B cell (primary cell): ENCODE measurements at places on chromosomes 6 and 20.
A peak's percentile ranks its signal among the peaks of the same experiment; 100 is the strongest.

DNA sequence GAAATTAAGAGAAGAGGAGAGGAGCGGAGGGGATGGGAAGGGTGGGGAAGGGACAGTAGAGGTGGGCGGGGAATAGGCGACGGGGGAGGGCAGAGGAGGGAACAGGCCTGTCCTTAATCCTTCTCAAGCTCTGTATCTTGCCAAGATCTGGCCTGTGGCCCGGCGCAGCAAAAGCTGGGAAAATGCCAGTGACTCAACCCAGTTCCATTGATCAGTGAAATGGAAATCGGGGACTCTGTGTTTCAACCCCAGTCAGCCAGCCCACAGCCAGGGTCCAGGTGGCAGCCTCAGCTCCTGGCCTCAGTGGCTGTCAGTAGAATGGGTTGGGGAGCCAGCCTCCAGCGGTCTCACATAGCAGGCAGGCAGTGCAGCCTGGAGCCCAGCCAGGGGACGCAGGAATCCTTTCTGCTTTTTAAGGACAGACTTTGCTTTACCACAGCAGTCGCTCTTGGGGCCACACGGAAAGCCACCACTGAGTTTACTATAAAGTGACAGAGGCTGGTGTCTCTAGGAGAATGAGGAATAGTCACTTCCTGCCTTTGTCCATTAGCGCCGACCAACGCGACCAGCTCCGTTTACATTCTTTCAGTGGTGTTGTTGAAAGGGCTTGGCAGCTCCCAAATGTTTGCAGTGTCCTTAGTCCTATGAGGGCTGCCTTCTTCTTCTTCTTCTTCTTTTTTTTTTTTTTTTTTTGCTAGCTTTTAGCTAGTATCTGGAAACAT is 128.0 kb downstream of the RIN2 start:
- H3K4me3 ChIP-seq, result no peak overlapping the region
- peaks cover 9% of the 10 kb centered on the region for H3K27me3 ChIP-seq
- H3K36me3 ChIP-seq, result no peaks in the 10 kb centered on the region

GRCh38 chr6:44186635-44187025 is 28.0 kb downstream of the CAPN11 start:
- H3K27ac ChIP-seq, result no peak overlapping the region
- H3K36me3 ChIP-seq, result no peaks in the 10 kb centered on the region
- H3K27me3 ChIP-seq, result peaks cover 4% of the 10 kb centered on the region
- no peak for DNase-seq
- no peaks in the 10 kb centered on the region for H3K4me1 ChIP-seq

DNA sequence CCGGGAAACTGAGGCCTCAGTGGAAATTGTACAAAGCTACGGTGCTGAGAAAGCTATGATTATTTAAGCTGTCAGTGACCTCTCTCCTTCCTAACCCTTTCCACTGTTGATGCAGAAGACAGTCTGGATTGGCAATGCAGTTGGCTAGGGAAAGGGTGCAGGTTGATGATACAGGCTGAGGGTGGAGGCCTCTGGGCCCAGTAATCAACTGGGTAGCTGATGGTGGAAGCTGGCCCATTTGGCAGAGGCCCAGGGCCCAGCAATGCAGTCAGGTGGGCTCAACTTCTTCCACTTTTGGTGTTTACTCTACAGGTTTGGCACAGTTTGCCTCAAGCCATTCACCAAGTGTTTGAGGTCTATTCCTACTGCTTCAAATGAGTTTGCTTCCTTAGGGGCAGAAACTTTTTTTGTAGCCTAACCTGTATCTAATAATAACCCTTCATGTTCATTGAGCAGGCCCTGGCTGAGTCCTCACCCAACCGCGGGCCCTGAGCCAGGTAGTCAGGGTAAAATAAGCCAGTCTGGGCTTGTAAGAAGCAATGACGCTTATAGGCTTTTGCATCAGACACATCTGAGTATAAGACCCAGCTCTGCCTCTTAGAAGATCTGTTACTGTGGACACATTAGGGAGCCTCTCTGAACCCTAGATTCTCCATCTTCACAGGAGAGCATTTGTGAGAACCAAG is 12.1 kb downstream of the BCL2L1 start:
- no peaks in the 10 kb centered on the region for H3K27me3 ChIP-seq
- H3K27ac ChIP-seq, result no peak overlapping the region
- H3K4me3 ChIP-seq, result no peak overlapping the region
- no peak for DNase-seq

DNA sequence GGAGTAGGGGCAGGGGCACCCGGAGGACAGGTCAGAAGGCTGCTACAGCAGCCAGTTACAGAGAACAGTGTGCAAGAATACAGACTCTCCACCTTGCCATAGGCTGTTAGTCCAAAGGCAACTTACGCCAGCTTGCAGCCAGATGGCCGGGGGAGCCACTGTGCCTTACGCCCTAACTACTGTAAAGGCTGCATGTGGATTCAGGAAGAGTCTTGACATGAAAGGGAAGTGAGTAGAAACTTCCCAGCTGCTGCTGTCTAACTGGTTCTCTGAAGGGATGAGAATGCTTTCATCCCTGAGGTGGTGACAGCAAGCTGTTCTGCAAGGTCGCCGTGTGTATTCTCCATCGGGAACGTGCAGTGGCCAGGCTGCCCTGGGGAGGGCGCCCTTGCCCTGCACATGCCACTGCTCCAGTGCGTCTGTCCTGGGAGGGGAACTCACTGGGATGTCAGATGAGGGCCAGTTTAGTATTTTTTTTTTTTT is 46.1 kb downstream of the LYRM4 start:
- H3K27me3 ChIP-seq, result no peaks in the 10 kb centered on the region
- peak; percentile 17 for DNase-seq
- no peaks in the 10 kb centered on the region for H3K4me1 ChIP-seq
- no peak overlapping the region for H3K27ac ChIP-seq
- peaks cover 10% of the 10 kb centered on the region for H3K36me3 ChIP-seq

- no peak for DNase-seq
- H3K36me3 ChIP-seq, result no peaks in the 10 kb centered on the region
- H3K4me3 ChIP-seq, result no peak overlapping the region
Measured at GRCh38 chr20:25270829-25271251, 23.0 kb downstream of the PYGB start.

- DNase-seq, result no peak
- no peaks in the 10 kb centered on the region for H3K4me1 ChIP-seq
- no peaks in the 10 kb centered on the region for H3K27me3 ChIP-seq
- no peak overlapping the region for H3K27ac ChIP-seq
- H3K36me3 ChIP-seq, result no peaks in the 10 kb centered on the region
- H3K4me3 ChIP-seq, result no peak overlapping the region
Measured at GRCh38 chr20:47066484-47067270, 172.0 kb downstream of the EYA2 start.

DNA sequence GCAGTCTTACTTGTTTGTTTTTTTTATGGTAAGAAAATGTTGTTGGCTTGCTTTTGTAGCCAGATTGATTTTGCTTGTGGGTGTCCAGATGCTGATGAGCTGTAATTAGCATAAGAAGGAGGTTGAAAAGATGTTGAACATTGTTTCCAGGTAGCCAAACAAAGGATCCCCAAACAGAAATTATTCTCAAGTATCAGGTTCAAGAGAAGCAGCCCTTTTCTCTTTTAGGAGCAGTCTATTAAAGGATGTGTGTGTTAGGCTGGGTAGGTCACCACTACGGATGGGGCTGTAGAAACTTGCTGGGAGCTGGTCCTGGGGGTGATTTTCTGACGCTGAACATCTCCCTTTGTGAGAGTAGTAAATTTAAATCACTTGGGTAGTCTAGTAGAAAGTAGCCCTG is 86.9 kb upstream of the VSTM2L start:
- no peak overlapping the region for H3K27ac ChIP-seq
- DNase-seq, result no peak
- H3K27me3 ChIP-seq, result no peaks in the 10 kb centered on the region
- peaks cover 5% of the 10 kb centered on the region for H3K4me1 ChIP-seq
- no peak overlapping the region for H3K4me3 ChIP-seq

- H3K27ac ChIP-seq, result no peak overlapping the region
- no peaks in the 10 kb centered on the region for H3K4me1 ChIP-seq
- H3K4me3 ChIP-seq, result no peak overlapping the region
Measured at GRCh38 chr6:101400326-101401135, 7.0 kb downstream of the GRIK2 start.

- no peak for DNase-seq
- H3K36me3 ChIP-seq, result no peaks in the 10 kb centered on the region
- peaks cover 5% of the 10 kb centered on the region for H3K27me3 ChIP-seq
- no peak overlapping the region for H3K4me3 ChIP-seq
Measured at GRCh38 chr6:44022671-44023352, 104.4 kb downstream of the MRPL14 start.

DNA sequence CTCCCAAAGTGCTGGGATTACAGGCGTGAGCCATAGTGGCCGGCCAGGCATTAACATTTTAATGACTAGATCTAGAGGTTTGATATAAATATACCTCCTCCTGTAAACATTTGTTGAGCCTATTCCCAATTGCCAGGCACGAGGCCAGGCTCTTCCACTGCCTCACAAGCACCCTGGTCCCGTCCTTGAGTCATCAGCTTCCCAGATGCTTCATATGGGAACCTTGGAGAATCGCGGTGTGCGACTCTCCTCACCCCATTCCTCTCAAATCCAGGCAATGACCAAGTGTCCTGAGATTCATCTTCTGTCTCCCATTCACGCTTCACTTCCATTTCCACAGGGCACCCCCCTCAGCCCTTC is 35.9 kb upstream of the PIM1 start:
- H3K27me3 ChIP-seq, result no peaks in the 10 kb centered on the region
- no peaks in the 10 kb centered on the region for H3K4me1 ChIP-seq
- no peak overlapping the region for H3K27ac ChIP-seq
- DNase-seq, result no peak

DNA sequence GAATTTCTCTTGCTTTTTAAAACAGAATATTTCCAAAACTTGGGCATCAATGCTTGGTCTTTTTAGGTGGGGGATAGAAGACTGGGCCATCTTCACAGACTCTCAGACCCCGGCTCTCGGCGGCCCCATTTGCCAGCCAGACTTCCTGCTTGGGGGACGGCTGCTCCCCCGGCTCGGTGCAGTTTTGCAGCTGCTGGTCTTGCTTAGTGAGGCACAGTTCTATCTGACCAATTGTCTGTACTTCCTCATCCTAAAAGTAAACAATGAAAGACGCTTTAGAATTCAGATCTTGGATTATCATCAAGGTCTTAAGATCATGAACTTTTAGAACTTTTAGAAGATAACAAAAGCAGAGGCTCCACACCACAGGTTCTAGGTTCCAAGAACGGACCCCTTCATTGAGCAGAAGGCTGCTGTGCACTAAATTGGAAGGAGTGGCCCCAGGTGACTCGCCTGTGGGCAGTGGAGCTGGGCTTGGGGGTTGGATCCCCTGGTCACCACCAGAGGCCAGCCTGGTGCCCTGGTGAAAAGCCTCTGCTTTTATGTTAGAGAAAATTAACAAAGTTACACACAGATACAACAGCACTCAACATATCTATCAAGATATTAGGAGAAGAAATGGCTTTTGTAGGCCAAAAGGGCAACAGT is 26.7 kb downstream of the RNASET2 start:
- H3K36me3 ChIP-seq, result peaks cover 8% of the 10 kb centered on the region
- H3K27ac ChIP-seq, result peak overlapping the region; percentile 39
- peak; percentile 32 for DNase-seq
- H3K27me3 ChIP-seq, result no peaks in the 10 kb centered on the region
- peaks cover 21% of the 10 kb centered on the region for H3K4me1 ChIP-seq

- no peaks in the 10 kb centered on the region for H3K27me3 ChIP-seq
- no peak for DNase-seq
- no peak overlapping the region for H3K4me3 ChIP-seq
- H3K27ac ChIP-seq, result no peak overlapping the region
Measured at GRCh38 chr6:75631859-75632635, 30.4 kb downstream of the SENP6 start.

DNA sequence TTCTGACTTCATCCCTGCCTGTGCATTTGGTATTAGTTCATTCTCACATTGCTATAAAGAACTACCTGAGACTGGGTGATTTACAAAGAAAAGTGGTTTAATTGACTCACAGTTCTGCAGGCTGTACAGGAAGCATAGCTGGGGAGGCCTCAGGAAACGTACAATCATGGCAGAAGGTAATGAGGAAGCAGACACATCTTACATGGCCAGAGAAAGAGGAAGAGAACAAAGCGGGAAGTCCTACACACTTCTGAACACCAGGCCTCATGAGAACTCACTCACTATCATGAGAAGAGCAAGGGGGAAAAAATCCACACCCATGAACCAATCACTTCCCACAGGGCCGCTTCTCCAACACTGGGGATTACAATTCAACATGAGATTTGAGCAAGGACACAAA is 303.9 kb downstream of the CBLN4 start:
- no peak overlapping the region for H3K27ac ChIP-seq
- H3K4me1 ChIP-seq, result no peaks in the 10 kb centered on the region
- no peak for DNase-seq
- no peak overlapping the region for H3K4me3 ChIP-seq

DNA sequence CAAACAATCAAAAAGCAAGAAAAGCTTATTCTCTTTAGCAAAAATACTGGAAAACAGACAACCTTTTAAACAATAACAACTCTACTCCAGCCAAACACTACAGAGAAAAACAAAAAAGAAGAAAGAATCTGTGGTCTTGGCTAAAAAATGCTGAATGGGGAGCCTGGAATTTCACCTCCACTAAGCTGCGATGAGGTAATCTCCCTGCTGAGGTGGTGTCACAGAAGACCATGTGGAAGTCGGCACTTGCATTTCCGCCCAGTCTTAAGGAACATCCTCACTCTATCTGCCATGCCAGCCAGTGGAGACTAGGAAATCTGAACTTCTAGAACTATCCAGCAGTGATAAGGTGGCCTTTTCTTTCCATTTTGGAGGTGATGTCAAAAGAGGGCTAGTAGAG is 1026.8 kb upstream of the EPHA7 start:
- no peak overlapping the region for H3K27ac ChIP-seq
- H3K4me1 ChIP-seq, result no peaks in the 10 kb centered on the region
- no peak for DNase-seq
- H3K4me3 ChIP-seq, result no peak overlapping the region
- no peaks in the 10 kb centered on the region for H3K27me3 ChIP-seq

GRCh38 chr6:71733970-71734899 is 152.1 kb upstream of the RIMS1 start:
- H3K4me3 ChIP-seq, result no peak overlapping the region
- H3K27ac ChIP-seq, result no peak overlapping the region

GRCh38 chr6:139597087-139597763 is 222.8 kb upstream of the CITED2 start:
- H3K4me3 ChIP-seq, result no peak overlapping the region
- no peaks in the 10 kb centered on the region for H3K27me3 ChIP-seq
- no peak for DNase-seq
- H3K36me3 ChIP-seq, result no peaks in the 10 kb centered on the region
- no peak overlapping the region for H3K27ac ChIP-seq

GRCh38 chr6:110882824-110883554 is 8.4 kb downstream of the AMD1 start:
- H3K4me1 ChIP-seq, result peaks cover 71% of the 10 kb centered on the region
- no peak overlapping the region for H3K27ac ChIP-seq
- no peaks in the 10 kb centered on the region for H3K36me3 ChIP-seq
- H3K4me3 ChIP-seq, result no peak overlapping the region

GRCh38 chr6:163180874-163181541 is 233.5 kb upstream of the QKI start:
- no peak overlapping the region for H3K4me3 ChIP-seq
- no peaks in the 10 kb centered on the region for H3K4me1 ChIP-seq
- DNase-seq, result peak; percentile 19
- H3K36me3 ChIP-seq, result no peaks in the 10 kb centered on the region
- no peaks in the 10 kb centered on the region for H3K27me3 ChIP-seq

GRCh38 chr6:51013376-51013775 is 194.7 kb downstream of the TFAP2B start:
- H3K27me3 ChIP-seq, result no peaks in the 10 kb centered on the region
- no peaks in the 10 kb centered on the region for H3K36me3 ChIP-seq
- H3K4me3 ChIP-seq, result no peak overlapping the region
- no peaks in the 10 kb centered on the region for H3K4me1 ChIP-seq
